ENCODE measurements at places on chromosomes 2 and 18. TPM values are rescaled to one million over a fixed set of nuclear protein-coding genes. Genes with fewer than 3 reads are reported as not detected.

GRCh38 chr2:64605026-64605471 lies 48.7 kb downstream of the SERTAD2 start:
- DNase-seq: no peak

OSBPL1A gene
- 13.8 TPM for total RNA-seq

DNA sequence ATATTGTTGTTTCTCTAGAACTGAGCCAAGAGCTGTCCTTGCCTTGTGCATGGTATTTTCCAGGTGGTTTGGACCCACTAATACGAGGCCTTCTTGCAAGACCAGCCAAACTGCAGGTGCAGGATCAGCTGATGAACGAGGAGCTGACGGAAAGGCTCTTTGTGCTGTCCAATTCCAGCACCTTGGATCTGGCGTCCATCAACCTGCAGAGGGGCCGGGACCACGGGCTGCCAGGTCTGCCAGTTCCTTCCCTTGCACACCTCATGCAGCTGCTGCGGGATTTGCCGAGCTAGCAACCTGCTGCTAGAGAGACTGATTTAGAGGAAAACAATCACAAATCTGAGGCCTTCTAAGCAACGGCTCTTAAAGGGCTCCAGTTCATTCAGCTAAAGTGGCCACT lies 74.5 kb downstream of the TPO start:
- DNase-seq: no peak

FHOD3 gene
- total RNA-seq: 0.14 TPM

GATA6 gene
- total RNA-seq: 0.98 TPM

DNA sequence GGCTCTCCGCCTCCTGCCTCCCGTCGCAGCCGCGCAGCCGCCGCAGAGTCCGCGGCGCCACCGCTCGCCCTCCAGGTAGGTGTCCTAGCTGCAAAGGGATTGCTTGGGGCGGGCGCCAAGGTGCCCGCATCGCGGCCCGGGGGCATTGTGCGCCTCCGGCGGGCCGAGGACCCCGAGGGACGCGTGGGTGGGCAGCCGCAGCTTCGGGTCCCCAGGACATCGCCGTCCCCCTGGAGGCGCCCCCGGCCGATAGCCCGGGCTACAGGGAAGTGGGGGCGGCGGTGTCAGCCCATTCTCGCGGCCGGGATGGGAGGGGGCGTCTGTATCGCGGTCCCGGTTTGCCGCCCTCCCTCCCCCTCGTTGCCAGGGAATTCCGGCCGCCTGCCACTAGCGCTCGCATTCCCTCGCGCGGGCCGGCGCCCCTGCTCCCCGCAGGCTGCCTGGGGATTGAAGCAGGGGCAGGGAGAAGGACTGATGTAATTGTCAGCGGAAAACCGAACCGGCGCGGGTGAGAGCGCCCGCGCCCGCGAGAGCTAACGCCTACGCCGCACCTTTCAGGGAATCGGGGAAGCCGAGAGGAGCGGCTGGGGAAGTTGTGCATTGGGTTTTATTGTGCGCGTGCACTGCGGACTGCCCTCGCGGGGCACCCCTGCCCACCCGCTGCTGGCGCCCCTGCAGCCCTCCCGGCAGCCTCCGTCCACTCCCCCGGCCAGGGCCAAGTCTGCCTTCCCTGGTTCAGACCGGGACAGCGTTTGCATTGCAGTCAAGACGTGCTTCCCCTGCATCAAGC lies 483 bp downstream of the OSBPL6 start:
- DNase-seq: peak; percentile 45

GRCh38 chr2:12457831-12458230 lies 258.9 kb upstream of the TRIB2 start:
- DNase-seq: no peak

DNA sequence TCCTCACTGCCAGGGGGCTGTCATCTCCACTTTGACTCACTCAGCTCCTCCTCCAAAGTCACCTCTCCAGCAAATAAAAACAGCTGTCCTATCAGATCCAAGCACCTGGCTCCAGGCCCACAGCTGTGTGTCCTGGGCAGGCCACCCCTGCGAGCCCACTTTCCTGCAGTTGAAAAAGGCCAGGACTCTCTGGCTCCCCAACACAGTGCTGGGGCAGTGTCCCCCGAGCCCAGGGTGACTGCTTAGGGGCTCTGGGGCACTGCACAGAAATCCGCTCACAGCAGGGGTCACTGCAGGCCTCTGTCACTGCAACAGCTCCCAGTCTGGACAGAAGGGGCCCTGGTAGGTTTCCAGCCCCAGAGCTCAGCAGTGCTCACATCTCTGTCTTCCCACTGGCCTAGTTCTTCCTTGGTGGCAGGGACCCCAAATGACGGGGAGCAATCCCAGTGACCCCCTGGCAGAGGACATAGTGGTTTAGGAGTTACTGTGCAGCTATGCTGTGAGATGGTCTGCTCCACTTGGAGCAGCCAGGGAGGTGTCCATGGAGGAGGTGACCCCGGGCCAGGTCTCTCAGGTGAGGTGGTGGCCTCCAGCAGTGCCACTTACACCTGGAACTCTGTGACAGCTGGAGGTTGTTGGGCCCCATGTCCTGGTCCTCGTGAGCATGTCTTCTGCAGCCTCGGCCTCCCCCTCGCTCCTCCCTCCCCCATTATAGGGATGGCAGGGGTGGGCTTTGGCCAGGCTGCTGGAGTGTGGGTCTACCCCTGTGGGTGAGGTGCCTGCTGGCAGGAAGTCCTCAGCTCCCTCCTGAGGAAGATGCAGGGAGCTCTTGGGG lies 35.5 kb downstream of the HS6ST1 start:
- DNase-seq: peak; percentile 22

DNA sequence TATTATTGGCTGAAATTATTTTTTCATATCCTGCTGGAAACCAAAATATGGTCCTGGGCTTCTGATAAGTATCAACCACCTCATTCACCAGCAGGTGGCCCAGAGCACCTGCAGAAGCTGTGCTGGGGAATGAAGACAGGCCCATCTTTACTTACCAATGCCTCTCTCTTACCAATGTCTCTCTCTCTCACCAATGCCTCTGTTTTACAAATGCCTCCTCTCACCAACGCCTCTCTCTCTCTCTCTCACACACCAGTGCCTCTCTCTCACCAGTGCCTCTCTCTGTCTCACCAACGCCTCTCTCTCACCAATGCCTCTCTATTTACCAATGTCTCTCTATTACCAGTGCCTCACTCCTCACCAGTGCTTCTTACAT lies 2.3 kb upstream of the MAL start:
- DNase-seq: no peak

BOLL gene
- not detected for total RNA-seq

PARD3B gene
- 13.3 TPM for total RNA-seq

IL1F10 gene
- total RNA-seq: not detected

DNA sequence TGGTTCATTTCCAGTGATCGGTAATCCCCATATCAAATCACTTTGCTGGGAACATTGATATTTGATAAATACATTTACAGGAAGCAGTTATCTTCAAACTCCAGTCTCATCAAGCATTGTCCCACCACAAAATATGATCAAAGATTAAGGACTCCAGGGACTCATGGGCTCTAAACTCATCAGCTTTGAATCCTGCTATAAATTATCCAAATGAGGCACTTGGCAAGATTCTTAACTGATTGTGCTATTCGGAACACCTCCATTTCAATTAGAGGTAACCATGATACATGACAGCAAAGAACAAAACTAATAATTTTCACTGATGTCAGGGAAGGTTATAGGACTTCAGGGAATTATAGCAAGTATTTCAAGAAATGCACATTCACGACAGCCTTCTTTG lies 1088.1 kb upstream of the PIK3C3 start:
- no peak for DNase-seq

DNA sequence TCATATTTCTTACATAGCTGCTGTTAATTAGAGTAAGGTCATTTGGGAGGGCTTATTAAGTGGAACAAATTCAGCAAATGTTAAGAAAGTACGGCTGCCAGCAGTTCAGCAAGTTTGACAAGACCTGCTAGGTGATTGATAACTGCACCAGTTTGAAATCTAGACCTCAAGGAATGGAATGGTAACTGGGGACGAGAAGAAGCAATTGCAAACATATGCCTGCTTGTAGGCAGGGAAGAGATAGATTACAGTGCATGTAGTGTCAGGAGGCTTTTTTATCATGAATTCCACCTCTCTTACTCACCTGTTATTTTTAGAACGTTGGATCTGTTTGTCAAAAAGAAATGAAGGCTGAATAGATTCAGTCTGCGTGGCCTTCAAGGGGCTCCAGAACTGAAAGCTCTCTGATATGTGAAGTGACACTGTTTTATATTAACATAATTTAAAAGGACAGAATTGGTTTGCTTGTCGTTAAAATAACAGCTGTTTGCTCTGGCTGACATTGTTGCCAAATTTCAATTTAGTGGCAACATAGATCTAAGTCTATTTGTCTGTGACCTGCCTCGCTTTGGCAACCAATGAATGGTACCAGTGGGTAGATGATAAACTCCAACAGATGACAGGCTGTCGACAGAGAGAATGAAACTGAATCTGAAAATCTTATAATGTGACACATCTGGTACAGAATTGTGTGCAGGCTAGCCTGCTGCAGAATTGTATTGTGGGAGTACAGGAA lies 199.3 kb downstream of the ZNF407 start:
- peak; percentile 4 for DNase-seq

- peak; percentile 39 for DNase-seq
Observed at GRCh38 chr2:135052997-135053474, 944 bp downstream of the RAB3GAP1 start.

AGFG1 gene
- total RNA-seq: 45.9 TPM

IL18R1 gene
- 1.4 TPM for total RNA-seq

MSTN gene
- not detected for total RNA-seq

GRCh38 chr2:135926605-135927004 lies 50.4 kb upstream of the MCM6 start:
- DNase-seq: no peak

DNA sequence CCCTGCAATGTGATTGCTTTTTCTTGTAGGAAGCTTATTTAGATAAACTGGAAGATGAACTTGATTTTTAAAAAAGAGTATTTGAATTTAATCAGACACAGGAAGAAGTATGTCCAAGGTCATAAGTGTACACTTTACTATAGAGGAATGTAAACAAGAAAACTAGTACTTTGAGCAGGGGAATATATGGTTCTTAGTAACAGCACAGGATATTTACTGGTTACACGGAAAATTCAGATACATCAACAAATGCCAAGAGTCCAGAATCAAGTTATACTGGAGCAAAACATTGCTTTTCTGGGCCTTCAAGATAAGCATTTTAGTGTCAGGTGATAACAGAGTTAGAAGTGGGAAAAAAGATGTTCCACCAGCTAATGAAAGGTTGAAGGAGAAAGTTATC lies 75.5 kb downstream of the EFEMP1 start:
- no peak for DNase-seq

DNA sequence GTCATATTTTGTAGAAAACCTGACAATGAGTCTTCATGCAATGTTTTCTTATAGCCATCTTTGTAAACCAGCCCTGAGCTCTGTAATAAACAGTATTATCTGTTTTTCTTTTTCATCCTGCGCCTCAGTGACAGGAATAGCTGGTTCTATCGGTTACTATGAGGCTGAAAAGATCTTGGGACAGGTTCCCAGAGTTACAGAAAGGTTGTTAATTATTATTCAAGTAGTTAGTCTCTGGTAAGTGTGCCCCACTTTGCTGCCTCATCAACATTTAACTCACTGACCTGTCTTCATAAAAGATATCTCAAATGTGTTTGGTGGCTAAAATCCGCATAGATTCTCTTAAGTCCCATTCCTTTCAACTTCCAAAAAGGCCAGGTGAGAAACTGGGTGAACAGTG lies 18.6 kb downstream of the ACAA2 start:
- no peak for DNase-seq

DNA sequence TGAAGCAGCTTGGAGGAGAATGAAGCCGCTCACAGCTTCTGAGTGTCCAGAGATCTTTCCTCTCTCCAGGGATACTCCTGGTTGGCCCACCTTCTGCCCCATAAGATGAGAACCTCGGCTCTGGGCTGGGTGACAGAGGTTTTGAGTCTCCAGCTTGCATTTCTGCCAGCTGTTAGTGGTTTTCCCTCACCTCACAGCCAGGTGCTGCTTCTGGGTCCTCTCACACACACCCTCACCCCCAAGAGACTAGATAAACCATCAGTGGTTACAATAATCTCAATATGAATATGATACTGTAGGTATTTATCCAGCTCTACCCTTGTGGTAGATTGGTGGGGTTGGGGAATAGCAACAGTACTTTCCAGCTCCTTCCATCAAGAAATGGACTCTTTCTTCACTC lies 161.7 kb upstream of the SIX3 start:
- DNase-seq: no peak

DNA sequence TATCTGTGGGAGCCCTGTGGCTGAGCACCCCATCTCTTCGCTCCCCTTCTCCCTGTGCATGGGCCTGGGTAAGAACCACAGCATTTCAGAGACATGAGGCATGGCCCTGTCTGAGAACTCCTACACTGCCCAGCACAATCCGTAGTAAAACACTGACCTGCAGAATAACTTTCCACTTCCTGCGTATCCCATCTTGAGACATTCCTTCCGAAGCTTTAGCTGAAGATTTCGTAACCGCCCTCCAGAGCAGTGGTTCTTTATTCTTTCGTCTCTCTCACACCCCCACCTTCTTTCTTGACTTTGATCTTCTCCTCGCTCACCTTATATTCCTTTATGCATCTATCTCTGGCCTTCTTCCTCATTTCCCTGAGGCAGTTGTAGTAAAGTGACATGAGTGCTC lies 381.1 kb downstream of the HRH4 start:
- DNase-seq: no peak

FAM110C gene
- total RNA-seq: 0.28 TPM

GRCh38 chr2:162244541-162245031 lies 1.3 kb upstream of the FAP start:
- peak; percentile 90 for DNase-seq

DNA sequence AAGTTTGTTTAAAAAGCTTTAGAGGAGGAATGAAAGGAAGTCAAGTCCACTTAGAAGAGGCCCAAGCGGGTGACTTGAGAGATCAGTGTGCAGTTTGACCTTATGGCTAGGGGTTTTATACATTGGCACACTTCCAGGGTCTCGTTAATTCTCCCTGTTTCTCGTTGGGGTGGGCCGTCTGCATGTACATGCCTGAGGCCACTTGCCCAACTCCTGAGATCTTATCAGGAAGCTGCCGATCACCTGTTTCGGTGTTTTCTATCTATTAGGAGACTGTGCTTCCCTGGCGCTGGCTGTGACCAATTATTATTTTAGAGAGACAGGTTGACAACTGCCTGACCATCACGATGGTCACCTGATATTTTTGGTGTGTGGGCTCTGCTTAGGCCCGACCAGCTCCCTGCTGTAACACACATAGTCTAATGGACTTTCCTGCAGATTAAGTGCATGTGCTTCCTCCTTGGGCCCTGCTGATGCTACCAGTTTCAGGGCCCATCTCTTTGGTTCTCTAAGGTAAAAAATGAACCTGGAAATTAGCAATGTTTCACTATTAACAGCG lies 31.0 kb upstream of the MSH6 start:
- DNase-seq: no peak

STK36 gene
- total RNA-seq: 11.5 TPM

- DNase-seq: no peak
Observed at GRCh38 chr2:214050731-214051130, 360.1 kb upstream of the VWC2L start.

All from dermis blood vessel endothelial cell (primary cell).